ENCODE measurements at places on chromosomes 5 and 9.

DNA sequence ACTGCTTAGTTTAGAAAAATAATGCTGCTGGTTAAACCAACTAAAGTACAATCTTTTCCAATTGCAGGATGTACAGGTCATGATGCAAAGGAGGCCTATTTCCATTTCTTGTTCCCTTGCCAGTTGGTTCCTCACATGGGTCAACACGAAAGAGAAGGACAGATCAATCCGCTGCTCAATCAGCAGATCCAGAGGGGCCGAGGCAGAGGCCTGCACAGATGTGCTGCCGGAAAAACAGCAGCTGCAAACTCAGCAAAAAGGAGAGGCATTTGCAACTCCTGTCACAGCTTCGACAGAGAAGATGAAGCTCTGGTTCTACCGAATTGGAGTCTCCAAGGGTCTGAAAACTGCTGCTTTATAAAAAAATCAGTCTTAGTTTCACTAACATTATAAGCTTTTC is 69.8 kb downstream of the NIPSNAP3B start:
- no peak overlapping the region for H3K27ac ChIP-seq
- no peaks in the 10 kb centered on the region for H3K36me3 ChIP-seq
- H3K27me3 ChIP-seq, result no peaks in the 10 kb centered on the region
- no peak for DNase-seq
- H3K4me1 ChIP-seq, result peaks cover 28% of the 10 kb centered on the region

- no peak for DNase-seq
- H3K36me3 ChIP-seq, result no peaks in the 10 kb centered on the region
- H3K4me1 ChIP-seq, result peaks cover 8% of the 10 kb centered on the region
- no peak overlapping the region for H3K27ac ChIP-seq
- peaks cover 34% of the 10 kb centered on the region for H3K27me3 ChIP-seq
These were observed 96.5 kb upstream of the CAST start for GRCh38 chr5:96565582-96566265.

- H3K36me3 ChIP-seq, result peaks cover 7% of the 10 kb centered on the region
- DNase-seq, result peak; percentile 33
- H3K4me1 ChIP-seq, result peaks cover 22% of the 10 kb centered on the region
- H3K27ac ChIP-seq, result peak overlapping the region; percentile 74
These were observed 280.7 kb upstream of the ZNF608 start for GRCh38 chr5:125026867-125027731.

DNA sequence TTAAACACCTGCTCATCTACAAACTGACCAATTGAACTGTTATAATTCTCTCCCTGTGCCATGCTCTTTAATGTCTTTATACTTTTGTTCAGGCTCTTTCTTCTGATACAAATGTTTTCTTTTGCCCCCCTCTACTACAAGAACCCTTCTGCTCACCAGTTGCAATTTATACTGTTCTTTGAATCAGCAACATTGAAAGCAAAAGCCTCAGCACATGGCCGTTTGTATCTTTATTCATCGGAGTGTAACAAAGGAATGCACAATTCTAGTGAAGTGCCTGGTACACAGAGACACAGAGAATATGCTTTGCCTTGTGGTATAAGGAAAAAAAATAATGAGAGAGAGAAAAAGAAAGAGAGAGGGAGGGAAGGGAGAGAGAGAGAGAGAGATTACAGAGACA is 547.1 kb downstream of the CDH12 start:
- no peak for DNase-seq
- H3K27ac ChIP-seq, result no peak overlapping the region
- H3K36me3 ChIP-seq, result no peaks in the 10 kb centered on the region
- H3K4me3 ChIP-seq, result no peak overlapping the region
- no peaks in the 10 kb centered on the region for H3K4me1 ChIP-seq
- H3K27me3 ChIP-seq, result no peaks in the 10 kb centered on the region

DNA sequence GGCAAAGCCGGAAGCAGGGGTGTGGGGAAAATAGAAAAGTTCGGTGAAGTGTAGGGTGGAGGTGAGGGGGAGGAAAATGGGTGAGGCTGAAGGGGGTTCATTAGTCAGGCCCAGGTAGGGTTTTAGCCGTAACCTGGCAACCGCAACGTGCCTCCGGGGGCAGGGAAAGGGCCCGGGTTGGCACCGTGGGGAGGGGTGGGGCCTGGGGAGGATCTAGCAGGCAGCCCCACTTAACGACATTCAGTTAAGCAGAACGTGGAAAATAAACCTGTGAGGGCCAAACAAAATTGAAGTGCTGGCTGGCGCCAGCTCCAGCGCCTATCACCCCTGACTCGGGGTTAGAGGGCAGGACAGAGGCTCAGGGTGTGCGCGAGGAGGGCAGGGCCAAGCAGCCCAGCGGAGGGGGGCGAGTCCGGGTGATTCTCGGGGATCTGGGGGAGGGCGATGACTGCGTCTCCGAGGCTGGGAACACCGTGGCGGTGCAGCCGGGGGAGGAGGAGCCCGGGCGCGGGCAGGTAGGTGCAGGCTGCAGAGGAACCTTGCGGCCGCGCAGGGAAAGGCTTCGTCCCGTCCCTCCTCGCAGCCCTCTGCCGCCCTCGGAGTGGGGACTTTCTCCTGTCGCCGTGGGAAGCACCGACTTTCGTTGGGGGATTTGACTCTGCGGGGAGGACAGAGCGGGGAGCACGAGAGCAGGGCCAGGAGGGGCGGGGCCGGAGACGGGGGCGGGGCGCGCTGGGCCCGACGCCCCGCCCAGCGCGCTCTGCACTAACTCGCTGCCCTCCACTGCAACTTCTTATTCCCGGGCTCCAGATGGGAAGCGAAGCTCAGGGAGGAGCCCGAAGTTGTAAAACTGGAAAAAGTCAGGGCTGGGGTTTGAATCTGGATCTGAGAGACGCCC is 5.1 kb downstream of the RGS14 start:
- H3K36me3 ChIP-seq, result peaks cover 17% of the 10 kb centered on the region
- peak overlapping the region; percentile 74 for H3K4me3 ChIP-seq
- H3K27me3 ChIP-seq, result no peaks in the 10 kb centered on the region
- peaks cover 23% of the 10 kb centered on the region for H3K4me1 ChIP-seq

DNA sequence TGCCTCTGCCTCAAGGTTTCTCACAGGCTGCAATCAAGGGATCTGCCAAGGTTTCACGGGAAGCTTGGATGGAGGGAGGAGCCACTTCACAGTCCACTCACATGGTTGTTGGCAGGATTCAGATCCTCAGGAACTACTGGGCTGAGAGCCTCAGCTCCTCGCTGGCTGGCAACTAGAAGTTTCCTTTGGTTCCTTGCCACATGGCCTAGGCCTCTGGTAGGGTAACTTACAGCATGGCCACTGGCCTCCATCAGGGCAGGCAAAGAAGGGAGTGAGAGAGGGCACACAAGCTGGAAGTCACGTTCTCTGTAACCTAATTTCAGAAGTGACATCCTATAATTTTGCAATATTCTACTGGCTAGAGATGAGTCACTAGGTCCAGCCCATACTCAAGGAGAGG is 32.2 kb downstream of the SPOCK1 start:
- no peaks in the 10 kb centered on the region for H3K36me3 ChIP-seq
- no peak overlapping the region for H3K4me3 ChIP-seq
- H3K4me1 ChIP-seq, result no peaks in the 10 kb centered on the region
- no peak overlapping the region for H3K27ac ChIP-seq
- H3K27me3 ChIP-seq, result peaks cover 100% of the 10 kb centered on the region
- DNase-seq, result no peak

GRCh38 chr9:36956908-36957307 is 77.2 kb downstream of the PAX5 start:
- H3K4me1 ChIP-seq, result no peaks in the 10 kb centered on the region
- H3K4me3 ChIP-seq, result no peak overlapping the region
- H3K36me3 ChIP-seq, result no peaks in the 10 kb centered on the region
- no peak for DNase-seq

DNA sequence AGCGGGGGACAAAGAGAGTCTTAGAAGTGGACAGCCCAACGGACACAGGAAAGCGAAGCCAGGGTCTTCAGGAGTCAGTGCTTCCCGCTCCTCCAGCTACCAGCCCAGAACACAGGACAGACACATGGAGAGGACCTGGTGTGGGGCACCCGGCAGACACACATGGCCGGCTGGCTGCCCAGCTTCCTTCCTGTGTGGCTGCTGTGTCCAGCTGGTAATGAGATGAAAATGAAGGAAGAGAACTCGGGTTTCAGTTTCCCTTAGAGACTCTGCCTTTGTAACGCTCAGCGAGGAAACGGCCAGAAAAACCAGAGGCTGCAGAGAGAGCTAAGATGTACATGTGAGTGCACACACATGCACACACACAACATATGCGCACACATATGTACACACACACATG is 87.5 kb downstream of the SECISBP2 start:
- no peaks in the 10 kb centered on the region for H3K4me1 ChIP-seq
- H3K36me3 ChIP-seq, result no peaks in the 10 kb centered on the region
- no peaks in the 10 kb centered on the region for H3K27me3 ChIP-seq
- no peak overlapping the region for H3K27ac ChIP-seq
- no peak overlapping the region for H3K4me3 ChIP-seq
- DNase-seq, result no peak

DNA sequence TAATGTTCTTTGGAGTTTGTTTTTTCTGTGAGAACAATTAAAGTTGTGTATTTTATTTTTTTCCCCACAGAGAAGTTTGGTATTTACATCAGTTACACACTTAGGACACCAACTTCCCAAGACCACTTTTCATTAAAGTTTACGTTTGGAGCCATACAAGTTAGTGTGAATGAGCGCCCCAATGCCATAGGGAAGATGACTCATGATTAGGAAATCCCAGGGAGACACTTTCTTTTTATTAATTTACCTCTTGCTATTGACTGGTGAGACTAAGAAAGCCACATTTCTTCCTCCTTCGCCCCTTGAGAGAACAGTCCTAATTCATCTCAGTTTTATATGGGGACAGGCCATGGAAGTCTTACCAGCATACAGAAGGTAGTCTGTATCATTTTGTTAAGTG is 57.1 kb downstream of the EDIL3 start:
- DNase-seq, result no peak
- H3K36me3 ChIP-seq, result no peaks in the 10 kb centered on the region
- no peaks in the 10 kb centered on the region for H3K27me3 ChIP-seq
- no peak overlapping the region for H3K4me3 ChIP-seq

- H3K27ac ChIP-seq, result peak overlapping the region; percentile 89
- H3K4me1 ChIP-seq, result peaks cover 12% of the 10 kb centered on the region
- H3K27me3 ChIP-seq, result no peaks in the 10 kb centered on the region
- H3K4me3 ChIP-seq, result peak overlapping the region; percentile 94
- H3K36me3 ChIP-seq, result peaks cover 92% of the 10 kb centered on the region
These were observed 2.3 kb downstream of the EFNA5 start for GRCh38 chr5:107668154-107669095.

DNA sequence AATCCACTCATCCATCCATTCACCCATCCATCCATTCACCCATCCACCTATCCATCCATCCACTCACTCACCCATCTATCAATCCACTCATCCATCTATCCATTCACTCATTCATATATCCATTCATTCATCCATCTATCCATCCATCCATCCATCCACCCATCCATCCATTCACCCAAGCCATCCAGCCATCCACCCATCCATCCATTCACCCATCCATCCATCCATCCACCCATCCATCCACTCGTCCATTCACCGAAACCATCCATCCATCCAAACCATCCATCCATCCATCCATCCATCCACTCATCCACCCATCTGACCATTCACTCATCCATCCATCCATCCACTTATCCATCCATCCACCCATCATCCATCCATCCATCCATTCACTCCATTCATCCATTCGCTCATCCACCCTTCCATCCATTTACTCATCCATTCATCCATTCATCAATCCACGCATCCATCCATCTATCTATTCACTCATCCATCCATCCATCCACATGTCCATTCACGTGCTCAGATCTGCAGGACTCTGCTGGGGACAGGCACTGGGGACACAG is 6.6 kb downstream of the SLC9A3 start:
- peaks cover 88% of the 10 kb centered on the region for H3K27me3 ChIP-seq
- peaks cover 4% of the 10 kb centered on the region for H3K36me3 ChIP-seq
- no peaks in the 10 kb centered on the region for H3K4me1 ChIP-seq
- no peak overlapping the region for H3K27ac ChIP-seq

Measured in Calu3 (cell line).